Cardiac atrium fibroblast (primary cell): ENCODE measurements at places on chromosomes 13 and 19. TPM values are rescaled to one million over a fixed set of nuclear protein-coding genes. Genes with fewer than 3 reads are reported as not detected.

The SERTM1 gene
- total RNA-seq, result not detected in 2 replicates

The ZNF223 gene
- total RNA-seq, result 3.1 and 3.9 TPM in 2 replicates

The SHD gene
- total RNA-seq, result not detected in 2 replicates

The ZNF808 gene
- 4.5 and 9.7 TPM in 2 replicates for total RNA-seq

The SERPINE3 gene
- not detected in 2 replicates for total RNA-seq

The ZNF345 gene
- 1.6 and 4.7 TPM in 2 replicates for total RNA-seq

The TLE2 gene
- total RNA-seq, result 20.1 and 49.1 TPM in 2 replicates

The LILRB1 gene
- not detected in 2 replicates for total RNA-seq
